GM12865 (cell line): ENCODE measurements at places on chromosomes 2 and 18.

DNA sequence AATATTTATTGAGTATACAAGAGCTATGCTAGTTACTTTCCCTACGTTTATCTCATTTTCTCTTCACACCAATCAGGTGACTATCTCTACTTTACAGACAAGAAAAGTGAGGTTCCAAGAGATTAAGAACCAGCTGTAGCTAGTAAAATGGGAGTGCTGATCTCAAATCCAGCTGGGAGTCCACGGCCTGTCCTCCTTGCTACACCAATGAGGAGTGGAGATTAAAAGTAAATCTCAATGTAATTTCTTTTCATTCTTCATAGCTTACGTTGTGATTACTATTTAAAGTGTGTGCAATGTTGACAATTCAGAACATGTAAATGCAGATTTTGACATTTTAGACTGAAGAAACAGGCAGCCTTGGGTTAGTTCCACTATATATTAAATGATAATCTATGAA lies 53.9 kb upstream of the NRP2 start:
- no peak for DNase-seq

DNA sequence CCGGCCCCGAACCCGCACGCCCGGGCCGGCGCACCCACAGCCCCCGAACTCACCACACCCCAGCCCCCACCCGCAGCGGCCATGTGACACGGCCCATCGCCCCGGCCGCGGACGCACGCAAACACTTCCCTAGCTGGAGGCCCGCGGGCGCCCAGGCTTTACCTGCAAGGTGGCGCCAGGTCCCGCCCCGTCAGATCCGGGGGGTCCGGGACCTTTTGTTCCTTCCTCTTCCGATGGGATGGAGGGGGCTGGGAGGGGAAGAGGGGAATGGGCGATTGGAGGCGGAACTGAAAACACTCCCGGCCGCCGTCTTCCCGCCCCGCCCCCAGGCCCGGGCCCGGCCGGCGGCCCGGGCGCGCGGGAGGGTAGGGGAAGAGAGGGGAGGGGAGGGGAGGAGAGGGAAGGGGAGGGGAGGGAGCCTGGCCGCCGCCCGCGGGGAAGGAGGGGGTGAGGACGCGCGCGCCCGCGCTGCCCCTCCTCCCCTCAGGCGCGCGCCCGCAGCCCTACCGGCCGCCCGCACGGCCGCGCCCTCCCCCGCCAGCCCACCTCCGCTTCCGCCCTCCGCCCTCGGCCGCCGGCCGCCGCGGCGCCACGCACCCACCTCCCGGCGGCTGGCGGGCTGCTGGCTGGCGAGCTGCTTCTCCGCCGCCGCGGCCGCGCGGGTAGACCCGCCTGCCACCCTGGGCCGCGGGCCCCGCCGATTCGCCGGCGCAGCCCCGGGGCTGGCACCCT lies at the start of gene SMAD2:
Gene SMAD2, minus strand, starts transcription at position 461 of the 732 bp plus-strand sequence. CDS start 33,903 bp downstream, outside the sequence.
- DNase-seq, result peak; percentile 91

- DNase-seq, result no peak
These were observed 2.6 kb downstream of the SCN7A start for GRCh38 chr2:166491461-166491860.

DNA sequence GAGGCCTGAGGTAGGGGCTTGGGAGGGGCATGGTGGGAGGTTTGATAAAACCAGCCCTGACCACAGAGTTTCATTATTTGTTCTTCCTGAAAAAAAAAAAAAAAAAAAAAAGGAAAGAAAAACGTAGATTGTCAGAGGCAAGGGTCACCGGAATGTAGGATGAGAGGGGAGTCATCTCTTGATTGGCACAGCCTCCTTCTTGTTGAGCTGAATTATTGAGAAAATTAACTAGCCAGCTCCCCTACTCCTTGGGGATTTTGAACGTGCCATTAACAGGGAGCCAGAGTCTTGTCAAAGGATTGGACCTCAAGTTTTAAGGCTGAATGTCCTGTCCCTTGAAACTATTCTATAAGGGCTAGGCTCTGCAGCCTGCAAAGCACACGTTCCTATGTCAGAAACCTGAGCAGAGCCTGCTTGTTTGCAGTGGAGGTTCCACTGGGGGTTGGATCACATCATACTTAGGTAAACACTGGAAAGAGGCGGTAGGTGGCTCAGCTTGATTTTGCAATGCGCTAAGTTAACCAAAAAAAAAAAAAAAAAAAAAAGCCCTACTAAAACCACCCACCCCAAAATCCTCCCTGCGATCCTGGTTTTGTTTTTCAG lies 2.3 kb downstream of the INHBB start:
- DNase-seq, result no peak

- DNase-seq, result no peak
These were observed 247.5 kb upstream of the PXDN start for GRCh38 chr2:1991706-1992245.

DNA sequence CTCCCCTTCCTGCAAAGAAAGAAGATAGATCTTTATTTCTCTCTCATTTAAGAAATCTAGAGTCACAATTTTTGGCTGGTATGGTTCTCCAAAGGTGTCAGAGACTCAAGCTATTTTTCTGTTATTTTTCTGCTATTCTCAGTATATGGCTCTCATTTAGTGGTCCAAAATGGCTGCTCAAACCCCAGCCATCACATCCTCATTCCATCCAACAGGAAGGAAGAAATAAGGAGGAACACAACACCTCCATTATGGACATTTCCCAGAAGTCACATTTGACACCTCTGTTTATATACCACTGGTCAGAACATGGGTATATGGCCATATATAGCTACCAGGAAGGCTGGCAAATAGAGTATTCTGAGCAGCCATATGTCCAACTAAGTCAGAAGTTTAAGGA lies 7.4 kb upstream of the DDX1 start:
- DNase-seq, result no peak

DNA sequence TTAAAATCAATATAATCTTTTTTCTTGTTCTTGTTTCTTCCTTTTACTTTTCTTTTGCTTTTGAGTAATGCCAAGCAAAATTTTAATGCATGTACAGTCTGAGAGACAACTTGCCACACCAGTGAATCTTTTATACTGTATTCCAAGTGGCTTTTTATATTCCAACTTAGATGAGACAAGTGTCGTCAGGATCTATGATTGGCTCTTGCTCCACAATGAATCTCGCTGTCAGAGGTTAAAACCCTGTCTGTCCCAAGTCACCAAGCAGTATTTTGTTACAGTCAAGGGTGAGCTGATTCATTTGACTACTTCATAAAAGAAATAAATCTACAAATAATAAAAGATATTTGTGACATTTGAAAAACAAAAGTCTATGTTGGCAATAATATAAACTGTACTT lies at the start of gene MSTN:
Gene MSTN, minus strand, starts transcription at position 129 of the 400 bp plus-strand sequence. CDS start 133 bp downstream, outside the sequence.
- DNase-seq, result no peak

DNA sequence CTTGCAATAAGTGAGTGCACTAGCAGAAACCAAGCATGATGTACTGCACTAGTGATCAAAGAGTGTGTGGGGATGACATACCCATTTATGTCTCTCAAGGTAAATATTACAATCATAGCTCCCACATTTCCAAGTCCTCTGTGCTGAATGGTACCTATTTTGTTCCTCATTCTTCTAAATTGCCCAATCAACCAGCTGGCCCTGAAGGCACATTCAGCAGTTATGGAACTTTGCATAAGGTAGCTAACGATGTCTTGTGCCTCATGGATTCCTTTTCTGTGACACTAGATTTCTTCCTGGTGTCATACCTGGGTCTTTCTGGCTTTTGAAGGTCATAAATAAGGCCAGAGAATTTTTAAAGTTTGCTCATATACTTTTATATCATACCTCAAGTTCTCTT lies 963.0 kb downstream of the SLC4A3 start:
- DNase-seq, result no peak

- DNase-seq, result peak; percentile 68
These were observed 26.8 kb downstream of the SMAD7 start for GRCh38 chr18:48923746-48924629.

- DNase-seq, result no peak
These were observed 62.9 kb upstream of the ASPRV1 start for GRCh38 chr2:70024284-70024683.

DNA sequence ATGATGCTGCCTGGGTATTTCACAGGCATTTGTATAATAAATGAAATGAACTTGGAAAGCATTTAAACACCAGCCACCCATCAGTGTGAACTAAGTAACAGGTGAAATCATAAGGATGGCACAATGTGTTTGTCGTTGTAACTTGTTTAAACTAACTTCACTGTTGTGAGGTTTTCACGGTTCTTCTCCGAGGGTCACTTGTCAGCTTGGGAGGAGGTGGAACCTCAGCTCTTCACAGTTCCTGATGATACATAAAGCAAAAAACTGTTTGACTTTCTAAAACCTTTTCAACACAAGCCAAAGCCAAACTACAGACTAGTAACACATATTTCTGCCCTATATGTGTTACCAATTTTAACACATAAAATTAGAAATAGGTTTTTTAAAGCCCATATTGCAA lies 13.1 kb downstream of the TMEM18 start:
- no peak for DNase-seq

DNA sequence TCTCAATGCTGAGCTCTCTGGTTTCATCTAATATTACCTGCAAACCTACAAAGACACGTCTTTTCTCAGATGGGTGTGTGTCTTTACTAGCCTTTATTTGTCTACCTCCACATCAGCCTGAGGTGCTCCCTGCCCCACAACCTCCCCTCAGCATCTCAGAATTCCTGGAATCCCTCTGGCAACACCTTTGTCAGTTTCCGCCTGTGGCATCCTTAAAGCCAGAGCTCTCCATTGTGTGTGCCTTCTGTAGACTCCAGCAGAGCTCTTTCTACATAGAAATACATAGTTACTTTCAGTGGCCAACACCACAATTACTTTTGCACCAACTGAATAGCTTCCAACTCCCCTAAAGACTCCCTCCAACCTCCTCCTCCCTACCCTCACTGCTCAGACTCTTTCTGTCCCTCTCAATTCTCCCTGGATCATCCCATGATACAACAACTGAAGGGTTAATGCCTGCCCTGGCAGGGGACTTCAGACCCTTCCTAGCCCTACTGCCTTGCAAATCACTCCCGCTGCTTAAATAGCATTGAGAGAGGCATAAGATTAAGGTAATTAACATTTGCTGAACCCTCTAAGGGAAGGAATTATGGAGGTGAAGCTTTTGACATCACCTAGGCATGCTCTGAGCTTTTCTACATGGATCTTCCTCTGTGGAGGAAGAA lies 39.6 kb upstream of the RMDN2 start:
- DNase-seq, result no peak

DNA sequence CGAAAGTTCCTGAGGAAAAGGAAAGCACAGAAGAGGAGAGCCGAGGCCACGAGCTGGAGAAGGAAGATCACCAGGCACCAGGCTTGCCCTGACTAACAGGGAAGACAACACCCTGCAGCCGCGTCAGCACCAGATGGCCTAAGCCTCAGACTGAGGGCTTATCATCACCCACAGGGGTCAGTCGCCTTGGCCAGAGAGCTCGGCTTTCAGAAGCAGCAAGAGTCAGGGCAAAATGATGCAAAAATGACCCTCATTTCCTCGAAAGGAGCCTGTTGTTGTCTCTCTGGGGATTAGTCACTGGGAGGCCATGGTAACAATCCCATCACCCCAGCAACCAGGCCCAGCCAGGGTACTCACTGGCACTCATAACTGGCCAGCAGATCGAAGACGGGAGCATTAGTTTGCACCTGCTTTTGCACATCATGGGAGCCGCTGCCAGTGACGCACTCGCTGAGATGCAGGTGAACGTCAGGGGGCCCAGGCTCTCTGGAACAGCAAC lies 42.7 kb upstream of the ZFP36L2 start:
- DNase-seq, result no peak

DNA sequence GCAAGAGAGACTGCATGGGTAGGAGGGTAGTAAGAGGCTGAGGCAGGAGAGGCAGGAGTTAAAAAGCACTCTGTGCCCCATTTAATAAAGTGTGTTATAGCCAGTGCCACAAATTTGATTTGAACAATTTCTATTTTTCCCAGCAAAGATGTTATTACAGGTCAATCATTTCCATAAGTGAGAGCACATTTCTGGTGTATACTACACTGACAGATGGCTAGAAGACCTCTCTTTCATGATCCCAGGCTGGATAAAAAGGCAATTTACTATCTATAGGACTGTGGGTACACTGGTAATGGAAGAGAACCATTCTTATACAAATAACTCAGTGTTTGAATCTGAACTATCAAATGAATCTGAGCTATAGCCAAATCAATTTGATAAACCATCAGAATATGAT lies 176.2 kb downstream of the FSHR start:
- no peak for DNase-seq

GRCh38 chr2:42118754-42119569 lies 50.2 kb upstream of the EML4 start:
- no peak for DNase-seq

GRCh38 chr18:59420244-59420643 lies 61.2 kb upstream of the LMAN1 start:
- no peak for DNase-seq

- no peak for DNase-seq
These were observed 214.2 kb upstream of the ERBB4 start for GRCh38 chr2:212752730-212753351.

DNA sequence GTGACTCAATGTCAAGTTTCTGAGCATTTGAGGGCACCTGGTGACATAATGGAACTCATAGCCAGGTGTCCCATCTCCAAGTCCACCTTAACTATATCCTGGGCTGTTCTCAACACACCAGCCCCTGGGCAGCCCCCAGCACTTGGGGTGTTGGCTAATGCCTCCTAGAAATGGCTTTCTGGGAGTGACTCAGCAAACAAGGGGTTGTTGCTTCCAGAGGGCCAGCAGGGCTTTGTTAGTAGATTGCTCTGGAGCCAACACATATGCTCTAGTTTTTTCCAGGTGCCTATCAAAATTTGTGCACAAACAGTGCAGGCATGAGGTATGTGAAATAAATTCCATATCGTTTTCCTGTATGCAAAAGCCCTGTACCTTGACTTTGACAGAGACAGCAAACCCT lies 448.4 kb downstream of the SLC4A3 start:
- no peak for DNase-seq

GRCh38 chr2:42569116-42569711 lies 782 bp downstream of the MTA3 start:
- peak; percentile 41 for DNase-seq
